Bronchial epithelial cell (primary cell): ENCODE measurements at places on chromosomes 7 and 10.

DNA sequence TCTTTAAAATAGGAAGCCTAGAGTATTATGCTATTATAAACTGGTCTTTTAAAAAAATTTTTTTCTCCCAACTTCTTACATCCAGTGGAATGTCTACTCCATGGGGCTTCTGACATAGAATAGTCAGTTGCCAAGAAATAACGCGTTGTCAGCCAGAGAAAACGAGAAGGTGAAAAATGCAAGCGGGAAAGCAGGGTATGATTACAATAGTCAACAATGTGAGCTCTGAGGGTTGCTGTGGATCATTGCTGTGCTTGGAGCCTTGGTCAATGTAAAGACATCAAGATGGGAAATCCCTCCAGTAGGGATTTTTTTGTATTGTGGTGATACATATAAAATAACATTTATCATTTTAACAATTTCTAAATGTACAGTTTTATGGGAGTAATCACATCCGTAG is 27.6 kb upstream of the PLPP4 start:
- DNase-seq: no peak

DNA sequence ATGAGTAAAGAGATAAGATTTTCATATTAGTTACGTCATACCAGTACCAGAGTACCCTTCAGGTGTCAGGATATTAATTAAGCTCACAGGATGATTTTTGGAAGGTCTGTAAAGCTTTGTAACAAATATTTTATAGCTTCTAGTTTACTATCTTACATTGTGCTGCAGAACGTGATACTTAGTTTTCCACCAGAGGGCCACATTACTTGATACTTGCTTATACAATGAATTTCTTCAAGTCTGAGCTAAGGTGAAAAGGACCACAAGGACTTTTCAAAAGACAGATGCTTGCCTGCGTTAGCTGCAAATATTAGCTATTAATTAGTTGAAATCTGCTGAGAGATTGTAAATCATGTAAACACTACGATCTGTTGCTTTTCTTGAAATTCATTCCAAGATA is 12.2 kb downstream of the FOXP2 start:
- DNase-seq: peak; percentile 33

DNA sequence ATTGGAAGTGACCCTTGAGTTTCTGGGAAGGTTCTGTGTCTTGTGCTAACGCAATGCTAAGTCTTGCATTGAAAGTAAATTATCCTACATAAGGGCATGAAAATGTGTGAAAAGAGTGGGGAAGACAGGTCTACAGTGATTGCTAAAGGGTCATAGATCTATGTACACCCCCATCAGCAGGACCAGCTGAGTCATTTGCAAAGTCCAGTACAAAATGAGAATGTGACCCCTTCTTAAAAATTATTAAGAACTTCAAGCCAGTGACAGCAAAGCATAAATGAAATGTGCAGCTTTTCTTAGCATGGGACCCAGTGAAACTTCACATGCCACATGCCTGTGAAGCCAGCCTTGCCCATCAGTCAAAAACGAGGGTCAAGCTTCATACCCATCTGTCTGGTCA is 640.7 kb upstream of the MKI67 start:
- no peak for DNase-seq

DNA sequence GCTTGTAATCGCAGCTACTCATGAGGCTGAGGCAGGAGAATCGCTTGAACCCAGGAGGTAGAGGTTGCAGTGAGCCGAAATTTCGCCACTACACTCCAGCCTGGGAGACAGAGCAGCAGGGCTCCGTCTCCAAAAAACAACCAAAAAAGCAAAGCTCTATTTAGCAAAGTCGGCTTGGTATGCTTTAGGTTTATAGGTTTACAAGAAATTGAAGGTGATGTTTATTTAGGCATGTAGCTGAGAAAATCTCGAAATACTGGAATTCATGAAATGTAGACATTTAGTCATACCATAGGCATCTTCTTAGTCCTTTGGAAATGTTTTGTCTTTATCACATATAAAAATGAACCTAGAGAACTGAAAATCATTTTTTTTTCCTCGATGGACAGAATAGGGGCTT is 453.8 kb upstream of the ANKRD30A start:
- DNase-seq: peak; percentile 7

DNA sequence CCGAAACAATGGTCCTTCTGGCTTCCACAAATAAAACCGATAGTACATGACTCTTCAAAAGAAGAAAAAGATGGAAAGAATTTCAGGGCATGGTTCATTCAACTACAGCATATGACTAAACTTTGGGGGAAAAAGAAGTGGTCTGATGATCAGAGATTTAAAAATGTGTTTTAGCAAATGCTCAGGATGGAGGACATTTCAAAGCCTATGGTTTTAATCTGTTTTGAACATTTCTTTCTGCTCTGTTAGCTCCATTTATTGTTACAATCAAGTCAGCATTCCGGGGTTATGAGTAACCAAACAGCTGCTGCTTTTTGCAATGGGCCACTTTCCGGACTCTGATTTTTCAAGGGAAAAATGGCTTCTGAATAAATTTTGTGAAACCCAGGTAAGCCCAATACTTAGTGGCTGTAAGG is 142.4 kb downstream of the CUBN start:
- DNase-seq: peak; percentile 29

DNA sequence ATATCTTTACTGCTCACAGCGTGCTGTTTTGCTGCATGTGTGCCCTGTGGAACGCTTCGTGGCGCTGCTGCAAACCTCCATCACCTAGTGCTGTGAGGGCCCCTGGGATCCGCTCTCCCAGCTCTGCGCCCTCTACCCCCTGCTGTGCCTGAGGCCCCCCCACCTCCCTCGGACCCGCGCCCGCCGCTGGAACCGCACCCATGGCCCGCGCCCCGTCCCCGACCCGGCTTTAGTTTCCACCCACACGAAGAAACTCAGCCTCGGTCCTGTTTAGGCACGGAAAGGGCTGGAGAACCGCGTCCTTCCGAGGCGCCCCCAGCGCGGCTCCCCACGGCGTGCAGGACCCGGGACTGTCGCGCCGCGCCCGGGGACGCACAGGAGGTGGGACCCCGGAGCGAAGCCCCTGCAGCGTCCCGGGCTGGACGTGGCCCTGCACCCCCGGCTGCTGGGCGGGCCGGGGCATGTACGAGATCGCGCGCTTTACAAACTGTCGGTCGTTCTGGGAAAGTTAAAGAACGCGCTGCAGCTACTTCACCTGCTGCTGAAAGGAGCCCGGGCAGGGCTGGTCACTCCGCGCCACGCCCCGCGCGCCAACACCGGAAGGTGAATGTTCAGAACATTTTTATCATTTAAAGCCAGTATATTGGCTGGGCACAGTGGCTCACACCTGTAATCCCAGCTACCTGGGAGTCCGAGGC is 54.3 kb downstream of the BMS1 start:
- peak; percentile 24 for DNase-seq

GRCh38 chr7:33876596-33877274 is 28.6 kb upstream of the BMPER start:
- DNase-seq: no peak

GRCh38 chr7:148011753-148012152 is 578.8 kb upstream of the C7orf33 start:
- no peak for DNase-seq

DNA sequence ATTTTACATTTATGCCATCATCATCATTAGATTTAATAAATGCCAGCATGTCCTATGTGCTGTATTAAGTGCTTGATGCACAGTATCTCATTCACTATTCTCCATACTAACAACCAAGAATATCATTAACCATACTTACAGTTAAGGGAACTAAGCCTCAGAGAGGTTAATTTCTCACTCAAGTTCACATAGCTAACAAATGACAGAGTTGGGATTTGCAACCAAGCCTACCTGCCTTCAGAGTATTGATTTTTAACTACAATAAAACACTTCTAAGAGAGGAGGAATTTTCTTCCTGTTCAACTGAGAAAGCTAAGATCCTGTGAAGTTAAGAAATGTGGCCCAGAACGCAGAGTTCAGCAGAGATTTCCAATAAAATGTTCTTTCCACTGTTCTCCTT is 403.0 kb downstream of the KCNMA1 start:
- no peak for DNase-seq
